ENCODE measurements at places on chromosomes 4 and X.

GRCh38 chr4:128483041-128483440 lies 195.4 kb upstream of the PGRMC2 start:
- DNase-seq = no peak

DNA sequence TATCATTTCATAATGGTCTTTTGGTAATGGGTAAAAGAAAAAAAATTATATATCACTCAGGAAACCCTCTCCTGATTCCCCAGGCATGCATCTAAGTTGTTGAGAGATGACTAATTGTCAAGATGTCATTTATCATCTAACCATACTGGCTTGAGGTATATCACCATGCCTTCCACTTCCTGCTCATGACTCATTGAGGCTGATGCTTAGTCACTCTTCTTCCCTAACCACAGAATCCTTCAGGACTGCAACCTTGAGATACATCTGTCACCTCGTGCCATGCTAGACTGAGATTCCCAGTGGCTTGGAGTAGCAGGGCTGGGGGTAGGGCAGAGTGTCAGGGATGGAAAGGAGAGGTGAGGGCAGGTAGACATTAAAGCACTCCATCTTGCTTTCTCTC lies 782.5 kb upstream of the INTU start:
- DNase-seq = no peak

DNA sequence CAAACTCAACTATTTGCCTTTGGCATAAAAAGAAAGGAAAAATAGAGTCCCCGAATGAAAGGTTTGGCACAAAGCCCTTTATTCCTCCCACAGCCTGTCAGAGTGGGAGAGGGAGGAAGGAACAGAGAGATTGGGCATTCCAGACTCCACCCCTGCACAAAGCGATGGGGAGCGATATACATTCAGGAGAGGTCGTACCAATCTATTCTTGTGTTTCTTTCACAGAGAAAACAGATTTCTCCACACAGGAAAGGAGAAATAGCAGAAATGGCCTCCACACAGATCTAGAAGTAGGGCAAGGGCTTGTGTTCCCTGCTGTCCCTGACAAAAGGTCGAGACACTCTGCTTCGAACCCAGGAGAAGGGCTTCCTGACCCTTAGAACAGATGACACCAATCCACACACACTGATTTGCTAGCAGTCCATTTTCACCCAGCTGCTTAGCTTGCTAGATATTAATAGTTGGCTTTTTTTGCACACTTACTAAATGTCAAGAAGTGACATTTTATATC lies 197.4 kb downstream of the MAML3 start:
- no peak for DNase-seq

- no peak for DNase-seq
Observed at GRCh38 chrX:68672581-68673318, 25.3 kb downstream of the STARD8 start.

- no peak for DNase-seq
Observed at GRCh38 chr4:153912301-153912700, 123.4 kb upstream of the SFRP2 start.

DNA sequence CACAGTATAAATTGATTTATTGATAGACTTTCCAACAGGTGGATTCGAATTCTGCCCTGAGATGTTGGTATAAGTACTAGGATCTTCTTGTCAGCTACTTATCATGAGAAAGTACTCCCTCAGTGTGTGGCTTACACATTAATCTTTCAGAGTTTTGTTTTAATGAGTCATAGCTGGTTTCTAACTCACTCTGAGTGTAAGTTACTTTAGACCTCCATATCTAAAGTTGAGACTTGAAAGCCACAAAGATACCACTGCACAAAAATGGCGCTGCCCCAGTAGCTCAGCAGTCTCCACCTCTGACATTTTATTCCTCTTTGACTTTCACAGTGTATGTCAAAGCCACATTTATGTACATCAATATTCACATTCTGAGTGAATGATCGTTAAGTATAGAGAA lies 318.5 kb downstream of the ARAP2 start:
- DNase-seq = no peak

GRCh38 chr4:178632415-178632814 lies 1190.2 kb upstream of the AGA start:
- DNase-seq = no peak

DNA sequence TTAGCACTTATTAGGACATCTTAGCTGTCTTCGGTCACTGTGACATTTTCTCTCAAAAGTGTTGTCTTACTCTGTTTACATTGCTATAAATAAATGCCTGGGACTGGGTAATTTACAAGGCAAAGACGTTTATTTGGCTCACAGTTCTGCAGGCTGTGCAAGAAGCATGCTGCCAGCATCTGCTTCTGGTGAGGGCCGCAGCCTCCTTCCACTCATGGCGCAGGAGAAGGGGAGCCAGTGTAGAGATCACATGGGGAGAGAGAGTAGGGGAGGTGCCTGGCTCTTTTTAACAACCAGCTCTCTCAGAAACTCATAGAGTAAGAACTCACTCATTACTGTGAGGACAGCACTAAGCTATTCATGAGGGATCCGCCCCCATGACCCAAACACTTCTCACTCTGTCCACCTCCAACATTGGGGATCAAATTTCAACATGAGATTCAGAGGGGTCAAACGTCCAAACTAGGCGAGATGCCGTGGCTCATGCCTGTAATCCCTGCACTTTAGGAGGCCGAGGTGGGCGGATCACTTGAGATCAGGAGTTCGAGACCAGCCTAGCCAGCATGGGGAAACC lies 43.5 kb upstream of the HERC6 start:
- no peak for DNase-seq

DNA sequence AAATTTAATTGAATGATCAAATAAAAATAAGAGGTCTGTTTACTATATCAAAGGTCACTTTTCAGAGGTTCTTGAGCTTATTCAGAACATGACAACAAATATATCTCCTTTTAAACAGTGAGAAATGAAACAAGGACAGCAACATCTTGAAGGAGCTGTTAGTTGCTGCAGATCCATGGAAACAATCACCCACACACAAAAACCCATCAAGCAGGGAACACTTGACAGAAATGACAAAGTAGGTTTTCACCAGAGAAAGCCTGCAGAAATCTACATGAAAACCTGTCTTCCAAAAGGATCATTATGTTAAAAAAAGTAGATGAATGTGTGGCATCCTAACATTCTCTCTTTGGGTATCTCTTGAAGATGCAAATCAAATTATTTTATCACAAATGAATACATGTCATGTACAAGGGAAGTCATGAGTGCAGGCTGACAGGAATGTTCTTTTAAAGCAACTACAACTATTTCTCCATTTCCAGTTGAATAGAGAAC lies 203.0 kb downstream of the GRIA2 start:
- no peak for DNase-seq

- DNase-seq = no peak
Observed at GRCh38 chrX:617891-618290, 12.7 kb upstream of the SHOX start.

DNA sequence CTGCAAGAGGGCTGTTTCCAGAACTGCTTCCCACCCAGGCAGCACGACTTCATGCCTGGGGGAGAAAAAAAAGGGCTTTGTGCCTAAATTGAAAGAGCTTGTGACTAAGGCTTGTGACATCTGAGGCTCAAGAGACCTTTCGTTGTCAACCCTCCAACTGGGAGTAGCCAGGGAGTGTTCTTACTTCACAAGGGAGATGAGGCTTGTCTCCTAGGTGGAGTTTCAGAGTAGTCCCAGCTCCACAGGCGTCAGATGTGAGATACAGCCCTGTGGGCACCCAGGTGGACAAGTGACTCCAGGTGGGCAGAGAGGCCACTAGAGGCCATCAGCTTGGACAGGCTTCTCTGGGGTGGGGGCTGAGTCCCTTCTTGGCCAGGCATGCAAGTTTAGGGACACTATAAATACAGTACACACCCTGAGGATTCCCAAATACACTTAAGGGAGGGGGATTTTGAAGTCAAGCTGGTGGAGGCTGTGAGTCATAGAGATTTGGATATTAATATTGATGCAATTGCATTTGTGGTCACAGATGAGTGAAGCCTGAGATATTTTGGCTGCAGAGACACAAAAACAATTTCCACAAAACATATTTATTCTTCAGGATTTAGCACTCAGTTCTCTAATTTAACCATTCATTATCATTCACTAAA lies 40.1 kb upstream of the SETD7 start:
- DNase-seq = no peak

Data from pons (tissue), 1 donor.